EH (cell line): ENCODE measurements at places on chromosomes 13 and 19.

GRCh38 chr13:51811046-51811445, 7.1 kb upstream of the DHRS12 start:
- no peak for DNase-seq

GRCh38 chr19:41616792-41617621, 9.9 kb downstream of the CEACAM4 start:
- peak; percentile 27 for DNase-seq

- DNase-seq = peak; percentile 86
These were observed 35.3 kb upstream of the NPAS1 start for GRCh38 chr19:46984077-46985010.

GRCh38 chr13:92384410-92384809, 842.2 kb upstream of the GPC6 start:
- no peak for DNase-seq

- DNase-seq = no peak
These were observed 807.9 kb upstream of the ARGLU1 start for GRCh38 chr13:107375701-107376340.
